ENCODE measurements at places on chromosomes 1 and 21.

GRCh38 chr1:154956544-154956941, 644 bp upstream of the PBXIP1 start:
- no peak for DNase-seq

DNA sequence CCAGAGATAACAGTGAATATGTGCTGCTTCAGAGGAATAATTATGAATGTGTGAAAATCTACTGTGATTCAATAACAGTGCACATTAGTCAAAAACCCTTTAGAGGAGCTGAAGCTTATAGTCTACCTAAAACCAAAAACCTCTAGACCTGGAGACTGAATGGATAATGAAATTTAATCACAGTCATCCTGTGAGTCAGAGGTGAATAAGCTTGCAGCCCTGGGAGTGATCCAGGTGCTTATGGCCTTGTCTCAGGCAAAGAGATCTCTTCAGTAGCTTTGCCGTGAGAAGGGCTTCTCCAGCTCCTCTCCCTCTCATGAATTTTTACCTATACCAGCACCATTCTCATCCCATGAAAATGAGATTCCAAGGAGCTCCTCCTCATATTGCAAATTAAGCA, 81.3 kb upstream of the RGS4 start:
- DNase-seq = no peak

- no peak for DNase-seq
These were observed 66.0 kb upstream of the BACH1 start for GRCh38 chr21:29232530-29233255.

- no peak for DNase-seq
These were observed 13.6 kb downstream of the LHX4 start for GRCh38 chr1:180243517-180244221.

- no peak for DNase-seq
These were observed 50.2 kb downstream of the PCNX2 start for GRCh38 chr1:233245191-233245765.

DNA sequence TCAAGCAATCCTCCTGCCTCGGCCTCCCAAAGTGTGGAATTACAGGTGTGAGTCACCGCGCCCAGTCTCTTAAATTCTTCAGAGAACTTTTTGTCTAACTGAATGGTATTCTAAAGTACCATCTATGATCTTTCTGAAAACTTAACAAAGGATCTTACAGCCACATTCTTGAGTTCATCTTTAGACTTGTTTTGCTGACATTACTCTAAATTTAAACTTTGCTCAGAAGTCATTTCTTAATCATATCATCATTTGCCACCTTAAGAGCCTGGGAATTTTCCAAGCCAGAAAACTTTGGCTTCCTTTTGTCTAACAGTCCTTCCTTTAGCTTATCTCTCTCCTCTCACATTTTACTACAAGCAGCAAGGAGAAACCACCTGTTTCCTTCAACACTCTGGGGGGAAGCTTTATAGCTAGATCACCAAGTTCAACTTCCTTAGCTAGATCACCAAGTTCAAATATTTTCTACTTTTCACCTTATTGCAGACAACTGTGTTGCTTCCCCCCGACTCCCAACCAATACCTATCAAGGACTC, 5.4 kb upstream of the ZBTB8A start:
- no peak for DNase-seq

- no peak for DNase-seq
These were observed 62.6 kb downstream of the VPS26C start for GRCh38 chr21:37204580-37204979.

GRCh38 chr1:225700164-225700821, 47.4 kb upstream of the ENAH start:
- DNase-seq = no peak

- DNase-seq = no peak
These were observed 42.9 kb downstream of the TNNT2 start for GRCh38 chr1:201334325-201335173.

DNA sequence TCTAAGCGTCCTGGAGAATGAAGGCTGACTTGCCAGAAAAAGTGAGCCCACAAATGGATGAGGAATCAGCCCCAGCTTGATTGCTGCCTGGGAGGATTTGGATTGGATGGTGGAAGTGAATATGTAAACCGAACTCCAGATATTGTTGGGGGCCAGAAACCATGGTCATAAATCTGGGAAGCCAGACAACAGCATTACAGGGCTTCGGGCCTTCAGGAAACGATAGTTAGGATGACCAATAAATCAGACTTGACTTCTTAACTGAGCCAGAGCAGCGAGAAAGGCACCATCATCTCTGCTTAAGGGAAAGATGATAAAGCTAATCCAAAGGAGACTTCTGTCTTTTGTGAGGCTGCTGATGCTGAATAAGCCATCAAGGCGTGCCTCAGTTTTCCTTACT, 26.6 kb downstream of the FAM78B start:
- DNase-seq = no peak

- DNase-seq = no peak
These were observed 1.7 kb downstream of the CEP170 start for GRCh38 chr1:243253211-243253925.

GRCh38 chr1:110201157-110201825, 8.8 kb upstream of the KCNC4 start:
- no peak for DNase-seq

- no peak for DNase-seq
These were observed 6.0 kb upstream of the AGO1 start for GRCh38 chr1:35876988-35877387.

DNA sequence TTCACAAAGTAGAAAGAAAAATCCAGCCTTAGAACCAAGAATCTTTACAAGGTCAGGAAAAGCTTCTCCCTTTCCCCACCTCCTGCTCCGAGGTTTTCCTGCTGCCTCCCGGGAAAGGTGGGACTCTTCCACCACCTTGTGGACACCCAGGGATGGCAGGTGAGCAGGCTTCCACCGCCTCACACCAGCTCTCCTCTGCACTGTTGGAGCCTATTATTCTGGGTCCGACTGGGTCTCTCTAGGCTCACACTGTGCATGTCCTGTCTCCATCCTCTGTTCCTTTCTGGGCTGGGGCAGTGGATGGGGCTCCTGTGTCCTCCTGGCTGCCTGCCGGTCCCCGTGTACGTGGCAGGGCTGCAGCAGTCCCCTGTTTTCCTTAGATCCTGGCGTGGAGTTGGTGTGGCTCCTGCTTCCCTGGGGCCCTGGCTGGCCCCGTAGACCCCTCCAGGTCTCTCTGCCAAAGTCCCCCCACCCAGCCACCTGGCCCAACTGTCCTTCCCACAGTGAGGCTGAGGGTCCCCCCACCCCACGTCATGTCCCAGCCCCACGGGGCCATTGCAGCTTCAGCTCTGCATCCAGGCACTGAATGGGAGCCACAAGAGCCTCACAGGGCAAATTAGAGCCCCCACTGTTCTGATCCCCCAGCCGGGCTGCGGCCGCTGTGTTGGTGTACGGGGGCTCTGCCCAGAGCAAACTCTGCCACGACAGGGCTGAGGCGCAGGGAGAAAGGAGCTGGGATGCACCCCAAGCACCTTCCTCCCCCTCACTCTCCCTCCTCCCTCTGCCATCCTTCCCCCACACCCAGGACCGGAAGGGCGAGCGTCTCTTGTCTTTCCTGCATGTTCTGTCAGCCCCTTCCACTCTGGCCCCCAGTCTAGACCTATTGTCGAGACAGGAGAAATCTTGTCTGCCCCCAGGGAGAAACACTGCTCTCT, 3.3 kb upstream of the SLC45A1 start:
- peak; percentile 46 for DNase-seq

DNA sequence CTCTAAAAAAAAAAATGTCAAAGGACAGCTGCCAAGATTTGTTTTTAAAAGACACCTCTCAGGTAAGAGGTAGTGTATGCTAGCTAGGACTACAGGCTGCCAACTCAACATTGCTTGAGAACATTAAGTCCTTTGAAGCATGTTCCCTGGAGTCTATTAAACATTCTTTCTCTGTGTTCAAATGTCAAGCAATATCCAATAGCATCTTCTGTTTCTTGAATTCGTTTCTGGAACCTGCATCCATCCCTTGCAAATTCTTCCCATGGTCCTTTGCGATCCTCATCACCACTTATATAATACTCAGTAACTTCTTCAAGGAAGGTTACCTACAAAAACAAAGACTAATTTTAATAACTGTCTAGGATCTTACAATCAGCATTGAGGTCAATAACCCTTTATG, 5.6 kb downstream of the PPP1R15B start:
- no peak for DNase-seq

GRCh38 chr1:106986603-106987002, 69.9 kb upstream of the PRMT6 start:
- no peak for DNase-seq

- no peak for DNase-seq
These were observed 11.2 kb downstream of the ALX3 start for GRCh38 chr1:110059133-110059863.

- DNase-seq = no peak
These were observed 347.7 kb upstream of the POU3F1 start for GRCh38 chr1:38394303-38394702.

Measured in stimulated activated CD4-positive, alpha-beta T cell treated with anti-CD3 and anti-CD28 coated beads, Interleukin-1b, Interleukin-23, amount 100 ng/mL, for 48 hours (primary cell).